ENCODE measurements at places on chromosomes 16 and 17.

DNA sequence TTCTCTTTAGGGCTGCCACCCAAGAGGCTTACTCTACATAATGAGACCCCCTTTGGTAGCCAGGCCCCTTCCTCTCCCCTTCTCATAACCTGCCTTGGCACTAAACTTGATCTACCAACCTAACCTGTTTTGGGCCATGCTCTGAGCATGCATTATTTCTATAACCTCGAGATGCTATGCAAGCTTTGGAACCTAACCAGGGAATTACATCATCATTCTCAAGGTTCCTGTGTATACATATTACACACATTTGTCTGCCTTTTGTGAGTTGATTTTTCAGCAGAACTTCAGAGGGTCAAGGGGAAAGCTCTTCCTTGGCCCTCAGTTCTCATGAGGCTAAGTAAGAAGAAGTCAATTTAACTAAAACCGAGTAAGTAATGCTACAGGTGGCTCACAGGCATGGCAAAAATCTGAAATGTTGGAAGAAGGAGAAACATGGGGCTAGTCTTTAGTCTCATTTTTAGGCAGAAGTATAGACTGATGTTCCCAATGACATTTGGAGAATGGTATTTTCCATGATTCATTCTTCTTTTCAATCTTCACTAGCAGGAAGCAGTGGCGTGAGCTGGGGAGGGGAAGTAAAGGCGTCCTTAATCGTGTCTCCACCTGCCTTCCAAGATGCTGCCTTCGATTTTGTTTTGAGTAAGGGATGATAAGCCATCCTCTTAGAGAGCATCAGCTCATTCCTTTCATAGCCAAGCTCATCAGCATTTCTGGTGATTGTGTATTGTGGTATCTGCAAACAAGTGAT, 308.4 kb downstream of the ABCC12 start:
- no peak for DNase-seq

DNA sequence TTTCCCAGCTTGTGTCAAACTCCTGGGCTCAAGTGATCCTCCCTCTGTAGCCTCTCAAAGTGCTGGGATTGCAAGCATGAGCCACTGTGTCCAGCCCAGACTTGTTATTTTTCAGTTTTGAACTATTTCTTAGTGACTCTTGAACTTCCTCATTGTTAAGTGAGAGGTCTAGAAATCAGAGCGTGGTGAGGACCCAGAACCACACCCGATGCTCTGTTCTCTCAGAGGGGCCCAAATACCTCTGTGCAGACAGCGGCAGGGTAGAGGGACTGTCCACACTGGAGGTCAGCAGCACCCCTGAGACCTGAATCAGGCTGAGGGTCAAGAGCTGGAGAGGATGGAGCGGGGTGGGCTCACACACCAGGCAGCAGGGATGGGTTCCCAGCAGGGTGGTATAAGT, 47.7 kb upstream of the MEAK7 start:
- no peak for DNase-seq

GRCh38 chr17:3415610-3416009, 4.4 kb downstream of the OR3A3 start:
- DNase-seq: no peak

DNA sequence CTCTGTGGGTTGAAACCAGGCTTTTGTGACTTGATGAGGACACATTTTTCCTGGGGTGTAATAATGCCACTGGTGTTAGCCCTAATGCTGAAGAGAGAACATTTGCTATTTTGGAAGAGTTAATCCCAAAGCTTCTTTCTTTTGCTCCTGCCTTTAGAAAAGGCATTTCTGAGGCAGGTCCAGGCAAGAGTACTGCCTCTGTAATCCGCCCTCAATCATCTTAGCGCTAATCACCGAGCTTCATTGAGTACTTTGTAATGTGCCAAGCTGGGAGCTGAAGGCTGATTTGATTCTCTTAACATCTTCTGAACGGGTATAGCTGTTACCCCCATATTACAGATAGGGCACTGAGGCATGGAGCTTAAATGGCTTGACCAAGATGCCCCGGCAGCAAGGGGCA, 60.3 kb downstream of the AKAP1 start:
- no peak for DNase-seq

- no peak for DNase-seq
Measured at GRCh38 chr17:79627766-79628690, 17.2 kb upstream of the RBFOX3 start.

DNA sequence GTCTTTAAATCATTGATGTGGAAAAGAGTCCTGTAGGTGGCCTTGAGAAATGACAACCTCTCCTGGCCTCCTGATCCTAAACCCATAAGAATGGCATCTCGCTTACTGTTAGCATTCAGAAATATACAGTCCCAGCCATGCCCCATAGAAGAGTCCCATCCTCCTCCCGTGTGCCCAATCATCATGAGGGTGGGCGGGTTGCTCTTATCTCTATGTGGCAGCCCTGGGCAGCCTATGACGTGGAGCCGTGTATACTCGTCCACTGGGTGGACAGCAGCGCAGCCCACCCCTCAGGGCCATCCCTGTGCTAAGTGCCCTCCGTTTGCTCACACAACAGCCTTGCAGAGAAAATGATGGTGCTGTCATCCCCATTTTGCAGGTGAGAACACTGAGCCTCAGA, 105.3 kb downstream of the AMFR start:
- no peak for DNase-seq

DNA sequence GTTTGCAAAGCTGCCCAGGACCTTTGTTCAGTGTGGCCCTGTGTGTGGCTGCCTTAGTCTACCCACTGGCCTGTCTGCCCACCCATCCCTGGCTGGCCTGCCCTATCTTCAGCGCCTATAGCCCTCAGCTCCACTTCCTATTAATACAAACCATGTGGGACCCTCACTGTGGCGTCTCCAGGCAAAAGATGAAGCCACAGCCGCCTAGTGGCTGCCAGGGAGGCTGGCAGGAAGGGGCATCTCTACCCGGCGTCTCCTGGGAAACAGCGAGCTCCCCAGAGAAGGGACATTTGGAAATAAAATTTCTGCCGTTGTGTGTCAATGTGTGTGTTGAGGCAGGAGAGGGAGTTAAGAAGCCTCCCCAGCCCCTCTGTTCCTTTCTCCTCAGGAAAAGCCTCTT, 31.5 kb downstream of the NEUROD2 start:
- no peak for DNase-seq

- no peak for DNase-seq
Measured at GRCh38 chr17:73760439-73760758, 116.2 kb upstream of the SDK2 start.

DNA sequence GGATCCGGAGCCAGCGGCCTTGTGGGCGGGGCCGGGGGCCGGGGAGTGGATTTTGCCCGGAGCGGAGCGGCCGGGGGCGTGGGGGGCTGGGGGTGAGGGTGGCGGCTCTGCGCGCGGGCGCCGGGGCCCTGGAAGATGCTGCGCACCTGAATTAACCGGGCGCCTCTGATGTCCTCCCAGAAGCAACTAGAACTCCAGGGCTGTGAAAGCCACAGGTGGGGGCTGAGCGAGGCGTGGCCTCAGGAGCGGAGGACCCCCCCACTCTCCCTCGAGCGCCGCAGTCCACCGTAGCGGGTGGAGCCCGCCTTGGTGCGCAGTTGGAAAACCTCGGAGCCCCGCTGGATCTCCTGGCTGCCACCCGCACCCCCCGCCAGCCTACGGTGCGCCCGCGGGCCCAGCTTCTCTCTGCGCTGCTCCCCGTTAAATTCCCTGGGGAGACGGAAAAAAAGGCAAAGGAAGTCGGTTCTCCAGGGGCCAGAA, 549 bp downstream of the SLC26A11 start:
- no peak for DNase-seq

- DNase-seq: no peak
Measured at GRCh38 chr17:32882734-32883133, 5.8 kb upstream of the MYO1D start.

GRCh38 chr17:14871921-14872320, 393.2 kb downstream of the PMP22 start:
- DNase-seq: no peak

GRCh38 chr16:66133643-66134338, 232.7 kb upstream of the CDH5 start:
- DNase-seq: no peak

DNA sequence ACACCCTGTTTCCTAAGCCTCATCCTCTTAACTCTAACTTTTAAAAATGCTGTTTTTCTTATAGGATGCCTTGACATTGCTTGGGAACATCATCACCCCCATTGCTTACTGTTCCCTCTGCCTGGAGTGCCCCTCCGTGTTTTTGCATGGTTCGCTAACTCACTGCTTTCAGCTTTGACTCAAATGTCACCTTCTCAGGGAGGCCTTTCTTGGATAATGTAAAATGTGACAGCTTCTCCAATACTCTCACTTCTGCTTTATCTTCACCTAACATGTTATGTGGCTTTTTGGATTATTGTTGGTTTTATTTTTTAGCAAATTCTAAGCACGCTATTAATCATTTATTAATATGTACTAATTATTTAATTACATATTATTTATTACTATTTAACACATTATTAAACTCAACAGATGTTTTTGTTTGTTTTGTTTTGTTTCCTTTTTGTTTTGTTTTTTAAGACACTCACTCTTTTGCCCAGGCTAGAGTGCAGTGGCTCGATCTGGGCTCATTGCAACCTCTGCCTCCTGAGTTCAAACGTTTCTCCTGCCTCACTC, 3.8 kb downstream of the CRYM start:
- no peak for DNase-seq

DNA sequence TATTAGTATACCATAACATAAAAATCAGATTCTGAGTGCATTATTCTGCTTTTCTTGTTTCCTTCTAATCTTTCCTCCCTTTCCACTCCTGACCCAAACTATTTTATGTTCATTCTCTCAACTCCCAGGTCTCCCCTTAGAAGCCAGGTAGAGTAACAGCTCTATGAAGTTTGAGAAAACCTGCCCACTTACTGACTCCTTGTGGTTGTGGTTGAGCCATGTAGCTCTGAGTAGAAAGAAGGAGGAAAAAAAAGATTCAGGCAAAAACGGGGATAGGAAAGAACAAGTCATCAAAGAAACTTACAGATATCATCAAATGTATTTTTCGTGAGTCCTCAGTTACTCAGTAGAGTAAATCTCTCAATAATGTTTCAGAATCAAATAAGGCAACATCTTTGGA, 216.7 kb downstream of the PMP22 start:
- DNase-seq: no peak

- peak; percentile 74 for DNase-seq
Measured at GRCh38 chr16:53435066-53435688, 906 bp downstream of the RBL2 start.

DNA sequence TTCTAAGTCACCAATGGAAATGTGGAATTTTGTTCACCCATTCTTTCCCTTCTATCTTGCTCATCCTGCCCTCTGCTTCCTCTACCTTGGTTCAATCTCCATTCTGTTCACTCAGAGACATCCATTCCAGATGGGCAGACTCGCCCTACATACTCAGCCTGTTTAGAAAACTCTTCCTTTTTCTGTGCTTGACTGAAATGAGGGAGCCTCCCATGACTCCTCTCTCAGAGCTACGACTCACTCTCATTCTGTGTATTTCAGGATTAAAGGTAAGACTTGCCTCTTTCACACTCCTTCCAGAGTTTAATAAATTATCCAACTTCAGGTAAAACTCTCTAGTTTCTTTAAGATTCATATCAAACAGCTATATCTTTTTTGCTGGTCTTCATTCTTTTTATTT, 182.8 kb downstream of the HS3ST3A1 start:
- DNase-seq: no peak

DNA sequence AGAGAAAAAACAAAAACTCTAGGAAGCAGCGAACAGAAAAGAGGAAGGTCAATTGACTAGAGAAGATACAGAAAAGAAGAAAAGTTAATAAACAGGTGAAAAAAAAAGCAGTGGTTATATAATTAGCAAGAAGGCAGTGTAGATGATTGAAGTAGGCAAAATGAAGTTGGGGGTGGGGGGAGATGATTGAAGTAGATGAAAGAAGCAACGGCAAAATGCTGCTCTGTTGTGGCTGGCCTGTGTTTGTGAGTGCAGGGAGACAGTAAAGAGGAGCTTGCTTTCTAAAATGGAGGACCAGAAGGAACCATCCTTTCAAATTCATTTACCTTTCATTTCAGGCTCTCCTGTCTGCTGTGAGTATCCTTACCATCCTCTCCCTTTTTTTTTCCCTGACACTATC, 3.6 kb downstream of the EVI2B start:
- DNase-seq: no peak

GRCh38 chr17:50931144-50931908, 65.2 kb upstream of the TOB1 start:
- DNase-seq: peak; percentile 67

DNA sequence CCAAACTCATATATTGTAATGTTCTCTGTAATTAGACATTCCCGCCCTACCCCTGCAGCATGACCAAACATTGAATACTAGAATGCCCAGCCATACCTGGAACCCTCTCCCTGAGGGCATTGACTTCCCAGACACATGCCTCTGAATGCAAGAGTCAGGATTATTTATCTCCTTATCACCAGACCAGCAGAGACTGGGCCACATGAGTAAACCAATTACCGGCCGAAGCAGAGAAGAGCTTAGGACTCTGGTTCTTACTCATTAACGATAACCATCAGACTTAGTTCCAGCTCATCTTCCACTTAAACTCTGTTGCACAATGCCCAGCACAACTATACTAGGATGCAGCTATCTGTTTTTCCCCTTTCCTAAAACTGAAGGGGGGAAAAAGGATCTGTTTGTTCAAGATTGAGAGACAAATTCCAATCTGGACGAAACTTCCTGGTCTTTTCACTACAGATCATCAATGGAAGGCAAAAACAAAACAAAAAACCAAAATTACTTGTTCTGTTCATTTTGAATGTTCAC, 88.2 kb upstream of the CORO6 start:
- peak; percentile 62 for DNase-seq

GRCh38 chr16:23148513-23149266, 562 bp downstream of the USP31 start:
- no peak for DNase-seq

GRCh38 chr17:48545022-48545375, at the start of gene HOXB2:
TSS of gene HOXB2 (minus strand) at chr17:48545109. CDS start at chr17:48544911, 198 bp downstream.
- no peak for DNase-seq

DNA sequence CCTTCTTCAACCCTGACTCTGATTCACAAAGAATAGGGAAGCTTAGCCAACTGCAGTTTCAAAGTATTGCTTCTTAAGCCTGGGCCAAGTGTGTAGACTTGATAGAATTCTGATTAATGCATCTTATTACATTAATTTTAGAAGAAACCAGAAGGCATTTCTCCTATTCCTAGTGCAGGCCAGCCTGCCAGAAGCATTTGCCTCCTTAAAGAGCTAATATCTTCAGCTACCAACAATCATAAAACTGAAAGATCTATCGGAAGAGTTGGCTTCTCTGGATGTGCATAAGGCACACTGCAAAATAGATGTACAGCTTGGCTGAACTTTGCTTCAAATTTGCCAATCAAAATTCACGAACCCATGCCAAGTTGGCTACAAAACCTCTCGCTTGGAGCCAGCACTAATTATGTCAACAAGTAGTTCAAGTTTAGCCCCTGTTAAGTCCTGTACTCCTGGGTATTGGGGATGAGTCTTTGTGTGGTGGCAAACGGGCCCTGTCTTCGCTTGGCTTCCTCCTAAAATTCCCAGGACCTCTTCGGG, 717.8 kb downstream of the WWOX start:
- DNase-seq: no peak

Data from GM04504 (cell line).